ENCODE measurements at places on chromosomes 1 and 21.

DNA sequence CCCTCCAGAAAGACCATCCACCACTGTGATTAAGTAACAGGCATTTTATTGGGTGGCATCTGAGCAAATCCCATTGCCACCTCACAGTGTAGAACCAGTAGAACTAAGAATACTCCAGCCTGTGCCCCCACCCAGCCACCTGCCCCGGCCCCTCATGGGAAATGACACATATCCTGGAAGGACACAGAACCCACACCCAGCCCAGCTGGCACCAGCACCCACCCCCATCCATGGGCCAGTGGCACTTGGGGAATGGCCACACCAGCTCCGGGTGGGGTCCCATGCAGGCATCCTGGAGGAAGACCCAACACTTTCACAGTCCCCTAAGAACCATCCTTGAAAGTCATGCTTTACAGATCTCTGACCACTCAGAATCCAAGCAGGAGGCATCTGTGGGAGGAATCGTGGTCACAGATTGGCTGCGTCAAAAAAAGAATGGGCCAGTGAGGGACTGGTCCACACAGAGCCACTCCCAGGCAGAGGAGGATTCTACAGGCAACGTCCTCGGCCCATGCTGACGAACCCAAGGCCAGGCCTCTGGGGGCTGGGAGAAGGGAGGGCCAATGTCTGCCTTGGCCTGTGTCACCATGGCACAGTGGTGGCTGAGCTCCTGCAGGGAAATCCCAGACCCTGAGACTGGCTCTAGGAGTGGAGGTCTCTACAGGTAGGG, 12.1 kb upstream of the TAS1R2 start:
- no peak for DNase-seq

GRCh38 chr1:71796006-71796405, 486.3 kb downstream of the NEGR1 start:
- DNase-seq = no peak

- no peak for DNase-seq
These were observed 82.9 kb downstream of the HLX start for GRCh38 chr1:220962031-220962751.

GRCh38 chr1:116256875-116257274, 116.2 kb upstream of the ATP1A1 start:
- no peak for DNase-seq

GRCh38 chr1:109347511-109347910, 40.7 kb upstream of the MYBPHL start:
- no peak for DNase-seq

DNA sequence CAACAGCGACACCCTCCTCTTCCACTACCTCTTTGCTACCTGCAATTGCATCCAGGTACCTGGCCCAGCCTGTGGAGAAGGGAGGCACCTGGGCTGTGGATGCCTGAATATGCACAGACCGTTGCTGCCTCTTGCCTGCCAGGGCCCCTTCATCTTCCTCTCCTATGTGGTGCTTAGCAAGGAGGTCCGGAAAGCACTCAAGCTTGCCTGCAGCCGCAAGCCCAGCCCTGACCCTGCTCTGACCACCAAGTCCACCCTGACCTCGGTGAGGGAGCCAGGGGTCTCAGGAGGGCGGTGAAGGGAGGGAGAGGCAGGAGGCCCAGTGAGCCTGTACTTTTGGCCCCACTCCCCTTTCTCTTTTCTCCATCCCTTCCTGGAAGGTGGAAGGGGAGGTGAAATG, 11.5 kb downstream of the PSRC1 start:
- DNase-seq = no peak

GRCh38 chr21:33040215-33040614, 14.5 kb downstream of the OLIG2 start:
- DNase-seq = no peak

DNA sequence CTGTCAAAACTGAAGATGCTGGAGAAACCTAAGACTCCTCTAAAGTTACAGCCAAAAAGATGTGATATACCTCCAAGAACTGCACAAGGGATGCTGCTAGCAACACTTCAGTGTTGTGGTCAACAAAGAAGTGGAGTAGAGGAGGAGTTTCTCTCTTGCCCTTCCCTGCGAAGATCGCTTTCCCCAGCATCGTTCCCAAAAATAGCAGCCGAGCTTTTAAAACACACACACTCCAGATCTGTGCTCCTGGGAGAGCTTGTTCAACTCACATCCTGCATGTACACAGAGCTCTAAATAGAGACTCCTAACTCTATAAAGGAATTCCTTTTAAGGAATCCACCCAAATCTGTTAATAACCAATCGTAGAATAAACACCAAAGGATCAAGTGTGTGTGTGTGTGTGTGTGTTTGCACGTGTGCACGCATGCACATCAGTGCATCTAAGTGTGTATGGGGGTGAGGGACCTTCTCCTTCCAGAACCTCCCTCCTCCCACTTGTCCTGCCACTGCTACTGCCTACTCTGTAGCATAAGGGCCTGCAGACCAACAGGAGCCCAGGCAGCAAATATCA, 58.5 kb downstream of the PSMG1 start:
- DNase-seq = no peak
